ENCODE measurements at places on chromosomes 4 and X. TPM values are rescaled to one million over a fixed set of nuclear protein-coding genes. Genes with fewer than 3 reads are reported as not detected.

GRCh38 chr4:154422152-154422551, 69.4 kb downstream of the DCHS2 start:
- no peak for DNase-seq

GRCh38 chr4:8221476-8221875, 22.4 kb downstream of the SH3TC1 start:
- DNase-seq = peak; percentile 28

GRCh38 chrX:45778616-45779015, 577.9 kb upstream of the DIPK2B start:
- DNase-seq = no peak

DNA sequence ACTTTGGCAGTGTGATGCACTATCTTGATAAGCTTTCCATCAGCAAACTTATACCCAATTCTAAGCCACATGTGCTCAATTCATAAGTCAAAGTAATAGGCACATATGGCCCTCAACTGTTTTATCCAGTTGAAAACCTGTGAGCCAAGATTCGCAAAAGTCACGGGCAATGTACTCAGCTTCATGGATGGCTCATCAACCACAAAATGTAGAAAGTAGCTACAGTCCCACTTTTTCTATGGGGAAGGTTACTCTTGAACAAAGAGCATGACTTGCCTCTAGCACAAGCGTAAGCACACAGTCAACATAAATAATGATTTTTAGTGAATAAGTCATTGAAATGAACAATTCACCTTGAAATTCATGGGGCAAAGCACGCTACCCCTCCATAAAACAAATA, 25.1 kb upstream of the DDX53 start:
- peak; percentile 25 for DNase-seq

DNA sequence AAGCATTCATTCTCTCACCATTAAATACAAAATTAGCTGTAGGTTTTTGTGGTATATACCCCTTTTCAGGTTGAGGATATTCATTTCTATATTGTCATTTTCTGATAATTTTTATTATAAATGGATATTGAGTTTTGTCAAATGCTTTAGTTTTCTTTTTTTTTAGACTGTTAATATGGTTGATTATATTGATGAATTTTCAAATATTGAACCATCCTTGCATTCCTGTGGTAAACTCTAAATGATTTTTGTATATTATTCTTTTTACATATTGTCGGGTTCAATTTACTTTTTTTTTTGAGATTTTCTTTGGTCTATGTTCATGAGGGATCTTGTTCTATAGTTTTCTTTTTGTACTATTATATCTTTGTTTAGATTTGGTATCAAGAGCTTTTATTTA, 165.1 kb downstream of the GPAT3 start:
- no peak for DNase-seq

GRCh38 chrX:144494074-144494473, 610.2 kb downstream of the UBE2NL start:
- DNase-seq = no peak

- DNase-seq = peak; percentile 64
Measured at GRCh38 chr4:158850800-158851644, 82.2 kb downstream of the FNIP2 start.

DNA sequence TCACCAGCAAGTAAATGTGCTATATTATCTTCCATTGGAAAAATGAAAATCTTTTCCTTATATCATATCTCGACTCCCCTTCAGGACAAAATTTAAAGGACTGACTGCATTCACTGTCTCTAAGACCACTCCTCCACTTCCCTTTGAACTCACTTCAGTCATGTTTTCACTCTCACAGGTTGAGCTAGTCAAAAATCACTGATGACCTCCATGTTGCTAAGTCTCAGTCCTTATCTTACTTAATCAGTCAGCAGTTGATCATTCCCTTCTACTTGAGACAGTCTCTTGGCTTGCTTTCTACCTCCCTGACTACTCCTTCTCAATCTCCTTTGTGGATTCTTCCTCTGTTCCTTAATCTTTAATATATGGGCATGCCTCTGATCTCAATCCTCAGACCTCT, 117.0 kb upstream of the LSM6 start:
- no peak for DNase-seq

DNA sequence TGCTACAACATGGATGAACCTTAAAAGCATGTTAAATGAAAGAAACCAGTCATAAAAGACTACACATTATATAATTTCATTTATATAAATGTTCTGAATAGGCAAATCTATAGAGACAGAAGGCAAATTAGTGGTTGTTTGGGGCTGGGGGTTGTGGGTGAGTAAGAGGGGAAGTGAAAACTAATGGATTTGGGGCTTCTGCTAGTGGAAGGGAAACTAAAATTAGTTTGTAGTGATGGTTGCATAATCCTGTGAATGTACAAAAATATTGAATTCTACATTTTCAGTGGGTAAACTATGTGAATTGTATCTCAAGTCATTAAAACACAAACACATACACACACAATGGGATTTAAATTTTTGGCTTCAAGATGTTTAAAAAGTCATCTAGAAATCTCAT, 25.4 kb upstream of the LIMCH1 start:
- no peak for DNase-seq

GRCh38 chr4:182918044-182918607, 940 bp upstream of the DCTD start:
- no peak for DNase-seq

DNA sequence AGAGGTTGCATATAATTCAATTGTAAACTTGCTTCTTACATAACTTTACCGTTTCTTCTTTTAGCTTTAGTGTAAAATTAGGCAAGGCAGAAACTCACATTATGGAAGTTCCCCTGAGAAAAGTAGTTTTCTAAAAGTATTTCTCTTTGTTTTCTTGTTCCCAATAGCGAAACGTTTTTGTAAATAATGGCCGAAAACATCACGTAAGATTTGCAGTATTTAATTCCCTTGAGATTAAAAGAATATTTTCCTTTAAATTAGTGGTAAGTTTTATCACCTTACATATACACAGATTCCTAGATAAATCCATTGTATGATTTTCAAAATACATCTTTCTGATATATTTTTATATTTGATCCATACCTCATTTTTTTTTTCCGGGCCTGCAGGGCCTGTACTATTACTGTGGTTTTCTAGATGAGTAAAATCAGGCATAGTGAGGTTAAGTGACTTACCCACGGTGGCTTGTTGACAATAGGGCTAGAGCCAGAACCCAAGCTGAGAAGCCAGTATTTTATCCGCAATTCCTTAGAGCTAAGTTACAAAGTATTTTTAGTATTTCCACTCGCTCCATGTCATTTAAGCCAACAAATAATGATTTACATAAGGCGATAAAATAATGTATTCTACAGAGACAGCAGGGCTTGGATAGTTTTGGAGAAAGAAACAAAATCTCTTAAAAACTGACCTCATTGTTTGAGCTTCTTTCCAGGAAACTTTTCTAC, 82.2 kb upstream of the VEGFC start:
- no peak for DNase-seq

- peak; percentile 82 for DNase-seq
Measured at GRCh38 chrX:68571610-68572311, 72.9 kb downstream of the YIPF6 start.

GCNA gene
- 0.74 TPM for polyA plus RNA-seq

DNA sequence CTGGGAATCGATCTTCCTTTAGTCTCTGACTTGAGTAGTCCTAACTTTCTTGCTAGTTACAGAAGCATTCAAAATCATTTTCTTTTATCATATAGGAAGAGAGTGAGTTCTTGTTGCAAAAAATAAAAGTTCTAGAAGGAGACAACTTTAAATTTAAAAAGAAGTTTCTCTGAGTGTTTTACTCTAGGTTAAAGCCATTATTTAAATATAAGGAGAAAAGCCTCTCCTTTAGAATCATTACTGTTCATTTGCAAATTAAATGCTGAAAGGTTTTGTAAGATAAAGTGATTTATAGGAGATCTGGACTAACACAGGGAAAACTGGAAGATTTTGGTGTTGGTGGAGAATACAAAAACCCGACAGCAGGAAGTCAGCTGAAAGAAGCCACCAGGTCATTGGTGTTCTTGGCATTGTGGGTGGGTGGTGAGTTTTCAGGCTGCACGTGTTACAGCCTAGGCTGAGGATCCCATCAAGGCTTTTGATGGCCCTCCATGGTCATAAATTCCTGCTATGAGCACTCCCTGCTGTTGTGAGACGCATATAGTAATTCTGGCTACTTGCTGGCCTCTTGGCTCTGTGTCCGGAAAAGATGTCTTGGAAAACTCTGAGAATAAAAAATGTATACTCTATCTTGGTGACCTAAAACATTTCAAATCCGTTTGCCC, 81.6 kb downstream of the GPAT3 start:
- no peak for DNase-seq

DNA sequence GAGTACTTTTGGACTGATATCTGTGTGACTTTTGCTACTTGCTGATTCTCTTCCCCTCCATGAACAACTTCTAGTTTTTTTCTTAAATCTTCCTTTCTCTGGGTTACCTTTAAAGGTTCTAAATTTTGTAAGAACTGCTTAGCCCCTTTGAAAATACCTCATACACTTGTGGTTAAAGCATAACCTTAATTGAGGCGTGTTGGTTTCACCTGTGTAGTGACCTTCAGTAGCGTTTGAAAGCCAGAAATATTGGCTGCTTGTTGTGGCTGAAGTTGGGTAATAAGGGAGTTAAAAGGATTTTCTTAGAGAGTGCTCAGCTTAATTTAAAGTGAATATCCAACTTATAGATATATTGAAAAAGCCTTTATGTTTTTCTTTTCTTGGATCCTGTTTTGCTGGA, 32.0 kb downstream of the MAGEC1 start:
- no peak for DNase-seq

DNA sequence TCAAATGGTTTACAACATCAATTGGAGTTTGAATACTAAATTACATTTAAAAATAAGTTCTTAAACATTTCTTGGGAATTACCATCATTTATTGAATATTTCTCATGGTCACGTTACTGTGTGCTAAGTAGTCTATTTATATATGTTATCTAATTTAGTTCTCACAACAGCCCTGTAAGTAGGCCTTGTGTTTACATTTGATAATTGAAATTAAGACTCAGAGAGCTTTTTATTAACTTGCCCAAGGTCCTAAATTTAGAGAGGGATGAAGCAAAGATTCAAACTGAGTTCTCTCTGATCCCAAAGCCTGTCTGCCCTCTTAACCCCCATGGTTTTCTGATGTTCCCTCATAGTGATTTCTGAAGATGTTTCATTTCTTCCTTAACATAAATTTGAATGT, 103.7 kb downstream of the CEP135 start:
- DNase-seq = no peak

GRCh38 chrX:38970845-38971244, 169.6 kb downstream of the MID1IP1 start:
- no peak for DNase-seq

DNA sequence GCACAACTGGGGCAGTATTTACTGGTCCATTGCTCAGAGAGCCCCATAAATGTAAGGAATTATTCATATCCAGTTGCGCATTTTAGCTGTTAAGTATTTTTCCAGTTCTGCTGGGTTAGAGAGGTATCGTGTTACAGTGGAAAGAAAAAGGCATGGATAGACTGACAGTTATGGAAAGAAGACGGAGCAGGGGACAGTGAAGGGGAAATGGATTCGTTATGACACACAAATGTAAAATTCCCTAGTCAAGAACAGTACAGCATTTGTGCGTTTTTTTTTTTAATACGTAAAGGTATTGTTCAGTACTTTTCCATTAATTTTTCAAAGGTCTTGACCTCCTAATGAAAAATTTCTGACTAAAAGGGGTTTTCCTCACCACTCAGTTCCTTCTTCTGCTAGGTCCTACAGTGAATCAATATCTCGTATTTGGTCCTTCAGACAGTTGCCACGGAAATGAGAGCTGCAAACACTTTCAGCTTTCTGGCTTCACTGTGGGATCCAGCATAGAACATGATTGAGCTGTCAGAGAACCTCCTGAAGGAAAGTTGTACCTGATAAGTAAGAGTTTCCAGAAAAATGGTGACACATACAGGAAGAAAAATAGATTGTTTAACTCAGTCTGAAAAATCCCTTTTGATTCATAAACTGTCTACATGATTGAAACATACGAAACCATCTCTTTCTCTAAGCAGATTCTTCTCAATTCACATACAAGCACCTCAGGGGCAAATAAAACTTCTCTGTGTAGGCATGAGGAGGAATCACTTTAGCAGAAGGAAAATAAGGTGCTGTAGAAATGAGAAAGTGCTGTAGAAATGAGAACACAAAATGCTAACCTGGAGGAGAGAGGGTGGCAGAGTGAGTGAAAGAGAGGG, 21.8 kb upstream of the BBS12 start:
- DNase-seq = peak; percentile 23

GRCh38 chrX:45424326-45424725, 223.7 kb upstream of the DIPK2B start:
- no peak for DNase-seq

SGMS2 gene
- polyA plus RNA-seq = 45.4 TPM

GRCh38 chr4:108051343-108051742, 61.7 kb downstream of the HADH start:
- no peak for DNase-seq
